ENCODE measurements at places on chromosomes 7 and 10.

DNA sequence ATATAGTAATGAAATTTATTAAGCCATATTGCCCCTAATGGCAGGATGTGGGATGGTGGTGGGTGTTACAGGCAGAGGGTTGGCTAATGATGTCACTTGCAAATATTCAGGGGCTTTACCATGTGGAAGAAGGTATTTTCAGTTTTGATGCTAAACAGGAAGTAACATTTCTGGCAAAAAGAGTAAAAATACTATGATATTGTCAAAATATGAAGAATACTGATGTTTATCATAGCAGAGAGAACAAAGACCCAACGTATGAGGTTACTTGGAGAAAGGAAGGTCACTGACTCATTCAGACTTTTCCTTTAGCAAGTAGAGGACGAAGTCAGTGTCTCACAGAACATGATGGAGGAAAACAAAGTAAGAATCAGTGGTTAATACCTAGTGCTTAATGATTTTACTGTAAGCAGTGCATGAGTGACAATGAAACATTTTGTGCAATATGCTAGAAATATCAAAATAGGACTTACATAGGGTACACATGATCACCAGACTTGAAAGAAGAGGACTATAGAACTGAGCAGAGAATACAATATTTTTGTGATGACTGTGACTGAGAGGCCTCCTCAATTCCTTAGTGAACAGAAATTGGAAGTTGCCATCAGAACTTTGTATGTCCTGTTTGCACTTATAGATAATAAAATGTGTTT is 89.7 kb upstream of the STEAP4 start:
- no peak for DNase-seq

DNA sequence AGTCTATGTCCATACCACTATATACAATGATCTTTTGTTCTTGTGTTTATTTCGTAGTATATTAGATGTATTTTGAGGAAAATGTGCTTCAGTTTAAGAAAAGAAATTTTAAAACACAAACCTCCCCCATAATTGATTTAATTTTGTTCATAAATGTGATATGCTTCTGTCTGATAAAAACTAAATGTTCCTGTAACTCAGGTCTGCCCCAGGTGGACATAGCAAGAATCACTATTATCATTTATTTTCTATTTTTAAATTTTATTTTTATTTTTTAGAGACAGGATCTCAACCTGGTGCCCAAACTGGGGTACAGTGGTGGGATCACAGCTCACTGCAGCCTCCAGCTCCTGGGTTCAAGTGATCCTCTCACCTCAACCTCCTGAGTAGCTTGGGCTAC is 43.2 kb downstream of the BEND7 start:
- no peak for DNase-seq

DNA sequence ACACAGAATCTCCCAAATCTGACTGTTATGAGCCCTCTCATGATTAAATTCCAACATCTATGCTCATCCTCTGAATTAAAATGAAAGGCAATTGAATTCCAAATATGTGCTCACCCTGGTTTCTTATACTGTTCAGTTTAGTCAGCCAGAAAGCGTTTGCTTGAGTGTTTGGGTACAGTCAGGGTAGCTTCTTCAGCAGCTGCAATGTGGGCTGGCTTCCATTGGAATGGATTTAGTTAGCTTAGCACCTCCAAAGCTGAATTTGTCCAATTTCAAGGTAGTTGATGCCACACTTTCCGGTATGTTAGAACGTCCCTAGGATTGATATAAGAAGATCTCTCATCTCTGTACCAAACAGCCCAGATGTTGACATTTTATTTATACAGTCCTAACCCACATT is 9.3 kb downstream of the KLHL7 start:
- DNase-seq: no peak

GRCh38 chr7:32588657-32589056 is 93.4 kb downstream of the AVL9 start:
- no peak for DNase-seq

DNA sequence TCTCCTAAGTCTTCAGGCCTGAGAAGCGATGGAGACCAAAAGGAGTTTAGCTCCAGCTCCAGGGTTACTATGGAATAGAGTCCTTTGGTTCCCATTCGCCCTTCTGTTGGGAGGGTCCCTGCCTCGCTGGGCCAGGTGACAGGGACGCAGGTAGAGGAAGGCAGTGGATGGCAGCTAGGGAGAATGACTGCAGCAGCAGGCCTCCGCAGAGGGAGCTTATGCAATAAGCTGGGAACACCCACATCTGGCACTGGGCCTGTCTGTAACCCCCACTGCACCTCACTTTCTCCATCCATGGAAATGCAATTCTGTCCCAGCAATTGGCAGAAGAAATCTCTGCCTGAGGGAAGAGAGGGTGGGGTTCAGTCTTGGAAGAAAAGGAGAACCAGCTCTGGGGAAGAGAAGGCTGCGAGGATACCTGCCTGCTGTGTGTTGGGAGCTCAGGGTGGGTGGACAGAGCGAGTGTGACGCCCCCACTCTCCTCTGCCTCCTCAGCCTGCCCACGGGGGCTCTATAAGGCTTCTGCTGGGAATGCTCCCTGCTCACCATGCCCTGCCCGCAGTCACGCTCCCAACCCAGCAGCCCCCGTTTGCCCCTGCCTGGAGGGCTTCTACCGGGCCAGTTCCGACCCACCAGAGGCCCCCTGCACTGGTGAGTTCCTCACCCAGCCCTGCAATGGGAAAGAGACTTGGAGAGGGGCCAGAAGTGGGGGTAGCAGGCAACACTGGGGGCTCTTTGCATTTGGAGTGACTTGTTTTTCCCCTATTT is 10.3 kb downstream of the EPHB6 start:
- DNase-seq: no peak

DNA sequence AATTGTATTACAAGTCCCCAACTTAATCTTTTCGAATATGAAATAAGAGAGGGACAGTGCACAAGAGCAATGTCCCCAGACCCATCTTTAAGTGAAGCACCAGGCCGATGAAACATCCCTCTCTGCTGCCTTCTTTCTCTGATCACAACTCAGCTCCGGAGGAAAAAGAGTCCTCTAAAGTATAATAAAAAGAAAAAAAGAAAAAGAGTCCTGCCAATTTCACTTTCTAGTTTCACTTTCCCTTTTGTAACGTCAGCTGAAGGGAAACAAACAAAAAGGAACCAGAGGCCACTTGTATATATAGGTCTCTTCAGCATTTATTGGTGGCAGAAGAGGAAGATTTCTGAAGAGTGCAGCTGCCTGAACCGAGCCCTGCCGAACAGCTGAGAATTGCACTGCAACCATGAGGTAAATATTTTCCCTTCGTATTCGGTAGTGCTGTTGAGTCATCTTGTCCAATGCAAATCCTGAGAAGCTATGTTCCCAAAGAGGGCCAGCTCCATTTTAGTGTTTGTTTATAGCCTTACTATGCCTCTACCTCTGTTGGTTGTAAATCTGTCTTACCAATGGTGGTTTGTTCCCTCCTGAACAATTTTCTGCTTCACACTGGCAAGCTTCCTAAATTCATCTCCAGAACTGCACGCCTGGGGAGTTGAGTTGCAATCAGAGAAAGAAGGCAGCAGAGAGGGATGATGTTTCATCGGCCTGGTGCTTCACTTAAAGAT is at the start of gene IFIT2:
TSS of gene IFIT2 (plus strand) at position 326 of the 725 bp plus-strand sequence. CDS start at position 404, 78 bp downstream.
- peak; percentile 81 for DNase-seq

DNA sequence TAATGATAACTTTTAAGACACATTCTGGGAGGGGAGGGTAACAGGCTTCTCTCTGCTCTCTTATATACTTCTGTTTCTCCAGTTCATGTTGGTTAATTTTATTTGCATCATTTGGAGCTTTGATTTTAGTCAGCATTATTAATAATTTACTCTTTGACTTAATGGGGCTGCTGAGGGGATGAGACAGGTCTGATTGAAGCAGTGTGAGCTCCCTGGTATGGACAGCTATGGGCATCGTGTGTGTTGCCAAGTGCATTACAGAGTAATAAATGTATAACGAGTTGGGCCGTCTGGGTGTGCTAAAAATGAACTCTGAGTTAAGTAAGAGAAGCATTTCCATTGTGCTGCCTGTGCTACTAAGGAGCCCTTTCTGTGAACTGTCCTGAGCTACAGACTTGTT is 31.7 kb upstream of the IKZF1 start:
- DNase-seq: no peak

DNA sequence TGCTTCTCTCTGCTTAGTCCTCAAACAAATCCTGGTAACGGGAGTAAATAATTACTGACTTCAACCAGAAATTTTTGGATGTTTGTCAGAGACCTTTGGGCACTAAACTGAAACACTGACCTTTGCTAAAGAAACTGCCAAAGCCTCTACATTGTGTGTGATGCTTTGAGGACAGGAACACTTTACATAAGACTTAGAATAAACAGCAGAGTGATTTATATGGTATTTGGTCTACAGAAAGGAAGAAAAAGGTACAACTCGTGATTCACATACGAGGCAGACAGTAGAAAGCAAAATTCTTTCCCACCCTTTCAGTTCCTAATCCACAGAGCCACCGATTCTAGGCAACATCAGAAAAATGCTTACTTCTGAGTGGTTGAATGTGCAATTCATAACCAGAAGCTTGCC is 59.8 kb downstream of the SLC16A12 start:
- DNase-seq: no peak

DNA sequence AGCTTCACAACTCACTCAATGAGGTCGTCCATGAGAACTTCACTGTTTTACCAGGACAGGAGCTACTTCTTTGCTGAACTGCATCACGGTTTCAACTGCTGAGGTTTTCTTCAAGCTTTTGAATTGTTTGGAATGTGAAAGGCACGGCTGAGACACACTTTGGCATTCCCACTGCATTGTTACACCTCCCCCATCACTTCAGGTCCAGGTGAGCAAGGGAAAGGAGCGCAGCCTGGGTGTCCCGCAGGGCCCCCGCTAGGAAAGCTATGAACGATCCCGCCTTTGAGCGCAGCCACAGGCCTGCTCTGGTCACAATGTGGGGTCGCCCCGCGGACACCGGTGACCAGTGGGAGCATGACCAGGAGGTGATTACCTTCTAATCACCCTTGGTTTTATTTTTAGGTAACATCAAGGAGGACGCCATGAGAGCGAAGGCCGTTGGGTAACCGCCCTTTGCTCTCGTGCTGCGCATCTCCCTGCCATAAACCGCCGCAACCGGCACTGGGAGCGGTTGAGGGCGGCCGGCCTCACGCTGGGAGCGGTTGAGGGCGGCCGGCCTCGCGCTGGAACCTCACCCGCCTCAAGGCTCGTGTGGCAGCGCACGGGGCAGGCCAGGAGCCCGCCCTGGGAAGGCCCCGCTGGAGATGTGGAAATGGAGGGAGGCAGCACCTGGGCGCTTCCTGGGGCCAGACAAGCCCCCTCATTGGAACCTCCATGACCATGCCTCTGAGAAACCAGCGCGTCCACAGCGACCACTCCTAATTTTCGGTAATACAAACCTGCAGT is 50.9 kb upstream of the SGMS1 start:
- no peak for DNase-seq

GRCh38 chr7:151801291-151801690 is 75.6 kb downstream of the PRKAG2 start:
- DNase-seq: no peak

GRCh38 chr10:121668314-121669027 is 70.2 kb upstream of the FGFR2 start:
- DNase-seq: peak; percentile 71

DNA sequence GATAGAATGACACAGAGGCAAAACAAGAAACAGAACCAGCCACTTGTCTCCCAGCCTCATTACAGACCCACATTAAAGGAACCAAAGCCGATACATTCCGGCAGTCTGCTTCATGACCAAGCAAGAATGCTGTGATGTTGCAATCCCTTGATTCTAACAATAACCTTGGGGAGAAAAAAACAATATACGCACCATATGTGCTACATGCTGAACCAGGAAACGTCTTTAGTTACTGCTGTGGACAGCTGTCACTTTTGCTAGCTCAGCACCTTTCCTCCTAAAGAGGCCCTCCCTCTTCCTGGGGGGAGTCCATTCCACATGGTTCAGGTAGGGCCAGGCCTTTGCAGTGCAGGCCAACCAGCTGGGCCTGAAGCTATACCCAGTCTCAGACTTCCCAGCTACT is 79.1 kb downstream of the PRTFDC1 start:
- peak; percentile 32 for DNase-seq

GRCh38 chr7:14748461-14748860 is 154.1 kb downstream of the DGKB start:
- no peak for DNase-seq

- DNase-seq: peak; percentile 6
Observed at GRCh38 chr7:45690762-45691150, 116.6 kb downstream of the ADCY1 start.

DNA sequence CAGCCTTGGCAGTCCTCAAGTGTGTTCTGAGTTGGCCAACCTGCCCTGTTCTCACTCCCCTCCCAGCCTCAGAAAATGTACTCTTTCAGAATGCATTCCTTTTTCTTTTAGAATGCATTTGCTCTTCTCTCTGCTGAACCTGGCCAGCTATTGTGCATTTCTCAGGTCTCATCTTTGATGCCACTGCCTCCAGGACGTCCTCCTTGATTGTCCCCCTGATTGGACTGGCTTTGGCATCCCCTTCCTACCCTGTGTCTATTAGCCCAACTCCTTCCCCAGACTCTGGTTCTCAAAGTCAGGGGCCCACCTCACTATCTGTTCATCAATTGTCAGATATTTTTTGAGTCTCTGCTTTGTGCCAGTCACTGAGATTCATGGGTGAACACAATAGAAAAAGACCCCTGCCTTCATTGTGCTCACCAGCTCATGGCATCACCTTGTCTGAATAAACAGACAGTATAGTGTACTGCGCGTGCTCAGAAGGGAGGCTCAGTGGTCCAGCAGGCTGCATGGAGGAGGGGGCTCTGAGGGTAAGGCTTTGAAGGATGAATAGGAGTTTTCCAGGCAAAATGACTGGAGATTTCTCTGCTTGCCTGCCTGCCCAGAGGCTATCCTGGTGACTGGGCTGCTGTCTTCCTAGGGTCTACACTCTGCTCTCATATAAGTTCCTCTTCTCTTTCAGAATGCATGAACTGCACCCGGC is 96.5 kb downstream of the MYL10 start:
- DNase-seq: no peak

DNA sequence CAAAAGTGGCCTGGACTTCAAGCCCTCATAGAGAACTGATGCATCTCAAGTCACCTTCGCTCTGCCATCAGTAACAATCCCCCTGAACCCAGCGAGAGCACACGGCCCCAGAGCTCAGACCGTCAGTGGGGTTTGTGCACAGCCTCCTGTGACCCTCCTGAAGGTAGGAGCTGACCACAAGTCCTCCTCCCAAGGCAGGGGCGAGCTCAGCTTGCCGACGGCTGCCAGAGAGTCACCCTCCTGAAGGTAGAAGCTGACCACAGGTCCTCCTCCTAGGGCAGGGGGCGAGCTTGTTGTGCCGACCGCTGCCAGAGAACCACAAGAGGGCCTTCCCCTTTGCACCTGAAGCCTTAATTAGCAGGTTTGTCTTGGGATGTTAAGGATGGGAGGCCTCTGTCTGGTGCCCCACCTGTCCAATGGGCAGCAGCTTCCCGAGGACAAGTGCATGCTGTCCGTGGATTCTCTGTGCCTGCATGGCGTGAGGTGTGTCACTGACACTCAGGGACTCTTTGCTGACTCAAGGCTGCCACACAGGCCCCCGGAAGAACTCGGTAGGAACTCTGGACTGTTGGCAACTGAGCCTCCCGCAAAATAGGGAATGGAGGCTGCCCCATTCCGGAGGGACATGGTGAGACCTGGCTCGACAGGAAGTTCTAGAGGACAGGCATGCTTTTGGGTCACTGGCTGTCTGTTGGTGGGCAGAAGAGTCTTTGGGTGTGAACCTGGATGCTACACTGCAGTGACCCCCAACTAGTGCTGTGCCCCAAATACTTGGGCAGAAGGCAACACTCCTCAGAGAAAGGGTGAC is 487.4 kb downstream of the DNAJB6 start:
- no peak for DNase-seq

Measured in femur (tissue), 1 donor.